ENCODE measurements at places on chromosomes 6 and 20.
A peak's percentile ranks its signal among the peaks of the same experiment; 100 is the strongest.

GRCh38 chr6:13453771-13454251, 33.6 kb downstream of the GFOD1 start:
- no peak overlapping the region for H3K4me3 ChIP-seq
- no peaks in the 10 kb centered on the region for H3K36me3 ChIP-seq
- H3K4me1 ChIP-seq = peaks cover 27% of the 10 kb centered on the region
- H3K27me3 ChIP-seq = no peaks in the 10 kb centered on the region
- peak; percentile 39 for DNase-seq

DNA sequence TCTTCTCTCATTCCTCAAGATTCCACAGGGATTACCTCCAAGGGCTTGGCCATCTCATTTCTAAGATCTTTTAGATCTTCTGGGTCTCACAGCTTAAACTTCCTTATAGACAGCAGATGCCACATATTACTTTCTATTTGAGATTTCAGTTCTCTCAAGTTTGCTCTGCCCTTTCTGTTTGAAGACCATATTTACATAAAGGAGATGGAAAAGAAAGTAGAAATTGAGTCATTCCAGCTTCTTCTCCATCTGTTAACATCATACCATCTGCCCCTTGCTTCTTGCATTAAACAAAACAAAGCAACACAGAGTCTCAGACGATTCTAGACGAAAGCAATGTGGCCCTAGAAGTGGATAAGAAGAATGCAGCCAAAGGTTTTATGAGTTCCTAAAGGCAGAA, 203.4 kb downstream of the TTLL2 start:
- H3K27me3 ChIP-seq = peaks cover 9% of the 10 kb centered on the region
- H3K36me3 ChIP-seq = peaks cover 5% of the 10 kb centered on the region
- H3K27ac ChIP-seq = no peak overlapping the region
- no peaks in the 10 kb centered on the region for H3K4me1 ChIP-seq
- no peak overlapping the region for H3K4me3 ChIP-seq
- no peak for DNase-seq

- no peaks in the 10 kb centered on the region for H3K27me3 ChIP-seq
- H3K4me3 ChIP-seq = no peak overlapping the region
- H3K27ac ChIP-seq = no peak overlapping the region
- peaks cover 6% of the 10 kb centered on the region for H3K4me1 ChIP-seq
- H3K36me3 ChIP-seq = no peaks in the 10 kb centered on the region
Observed at GRCh38 chr6:125957391-125957693, 772 bp downstream of the HINT3 start.

DNA sequence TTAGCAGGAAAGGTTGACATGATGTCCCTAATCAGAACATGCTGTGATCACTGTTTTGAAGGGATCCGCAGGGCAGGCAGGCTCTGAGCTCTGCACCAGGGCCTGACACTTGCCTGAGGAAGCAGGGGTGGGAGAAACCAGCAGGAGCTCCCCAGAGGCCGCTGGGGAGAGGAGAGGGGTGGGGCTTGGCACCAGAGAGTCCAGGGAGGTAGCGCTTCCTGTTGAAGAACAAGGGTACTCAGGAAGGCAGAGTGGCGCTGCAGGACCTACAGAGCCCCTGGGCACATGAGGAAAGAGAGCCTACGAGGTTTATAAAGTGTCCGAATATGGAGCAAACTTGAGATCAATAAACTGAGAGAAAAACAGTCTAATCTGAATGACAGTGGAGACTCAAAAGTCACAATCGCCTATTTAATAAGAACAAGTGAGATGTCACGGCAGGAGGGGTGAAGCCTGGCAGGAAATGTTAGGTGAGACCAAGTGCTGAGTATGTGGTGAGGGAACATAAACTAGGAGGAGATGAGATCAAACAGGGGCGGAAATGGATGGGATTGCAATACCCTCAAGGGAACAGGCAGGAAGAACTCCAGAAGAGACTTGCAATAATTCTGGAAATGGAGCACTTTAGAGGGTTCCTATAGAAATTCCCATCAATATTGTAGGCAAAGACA, 5.8 kb upstream of the TBXT start:
- H3K27me3 ChIP-seq = peaks cover 14% of the 10 kb centered on the region
- no peak overlapping the region for H3K27ac ChIP-seq
- H3K4me3 ChIP-seq = no peak overlapping the region

GRCh38 chr6:23910420-23910819, 215.6 kb upstream of the NRSN1 start:
- no peak for DNase-seq
- H3K36me3 ChIP-seq = no peaks in the 10 kb centered on the region
- no peaks in the 10 kb centered on the region for H3K4me1 ChIP-seq
- H3K27ac ChIP-seq = no peak overlapping the region
- H3K27me3 ChIP-seq = no peaks in the 10 kb centered on the region
- H3K4me3 ChIP-seq = no peak overlapping the region

DNA sequence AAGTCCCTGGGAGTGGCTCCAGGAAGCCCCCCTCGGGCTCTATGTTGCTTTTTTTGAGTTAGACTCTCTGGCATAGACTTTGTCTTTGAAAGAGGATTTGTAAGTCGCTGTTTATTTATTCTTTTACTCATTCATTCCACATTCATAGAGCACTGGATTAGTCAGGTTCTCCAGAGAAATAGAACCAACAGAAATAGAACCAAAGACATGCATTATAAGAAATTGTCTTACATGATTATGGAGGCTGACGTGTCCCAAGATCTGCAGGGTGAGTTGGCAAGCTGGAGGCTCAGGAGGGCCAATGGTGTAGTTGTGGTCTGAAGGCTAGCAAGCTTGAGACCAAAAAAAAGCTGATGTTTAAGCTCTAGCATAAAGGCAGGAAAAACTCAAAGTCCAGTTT, 98.3 kb upstream of the CHD6 start:
- H3K4me1 ChIP-seq = peaks cover 26% of the 10 kb centered on the region
- no peaks in the 10 kb centered on the region for H3K36me3 ChIP-seq
- peak; percentile 45 for DNase-seq
- no peak overlapping the region for H3K4me3 ChIP-seq
- peak overlapping the region; percentile 56 for H3K27ac ChIP-seq

GRCh38 chr6:83978997-83979396, 54.6 kb upstream of the MRAP2 start:
- peaks cover 3% of the 10 kb centered on the region for H3K27me3 ChIP-seq
- H3K36me3 ChIP-seq = no peaks in the 10 kb centered on the region
- no peaks in the 10 kb centered on the region for H3K4me1 ChIP-seq
- no peak overlapping the region for H3K4me3 ChIP-seq

GRCh38 chr6:113505084-113505699, 352.0 kb upstream of the MARCKS start:
- H3K27me3 ChIP-seq = no peaks in the 10 kb centered on the region
- no peak overlapping the region for H3K4me3 ChIP-seq
- DNase-seq = no peak
- H3K27ac ChIP-seq = no peak overlapping the region
- H3K36me3 ChIP-seq = no peaks in the 10 kb centered on the region

GRCh38 chr20:31527266-31527665, 13.0 kb downstream of the HM13 start:
- peaks cover 26% of the 10 kb centered on the region for H3K4me1 ChIP-seq
- no peak overlapping the region for H3K4me3 ChIP-seq
- peak overlapping the region; percentile 29 for H3K27ac ChIP-seq
- H3K36me3 ChIP-seq = peaks cover 20% of the 10 kb centered on the region

- H3K27ac ChIP-seq = no peak overlapping the region
- H3K27me3 ChIP-seq = peaks cover 49% of the 10 kb centered on the region
- no peak overlapping the region for H3K4me3 ChIP-seq
- no peaks in the 10 kb centered on the region for H3K36me3 ChIP-seq
Observed at GRCh38 chr20:57587989-57588377, 27.1 kb downstream of the PCK1 start.

GRCh38 chr20:56245761-56246160, 2.8 kb upstream of the MC3R start:
- no peak overlapping the region for H3K4me3 ChIP-seq
- no peaks in the 10 kb centered on the region for H3K4me1 ChIP-seq
- DNase-seq = no peak
- H3K27me3 ChIP-seq = peaks cover 9% of the 10 kb centered on the region
- H3K36me3 ChIP-seq = no peaks in the 10 kb centered on the region

GRCh38 chr6:145784683-145785082, 29.9 kb downstream of the FBXO30 start:
- H3K36me3 ChIP-seq = peaks cover 45% of the 10 kb centered on the region
- H3K4me3 ChIP-seq = no peak overlapping the region
- DNase-seq = no peak
- H3K27me3 ChIP-seq = no peaks in the 10 kb centered on the region
- H3K27ac ChIP-seq = no peak overlapping the region

GRCh38 chr6:140858381-140858971, 1274.2 kb upstream of the GJE1 start:
- H3K27me3 ChIP-seq = no peaks in the 10 kb centered on the region

GRCh38 chr20:49570828-49571552, 3.1 kb upstream of the PTGIS start:
- peaks cover 41% of the 10 kb centered on the region for H3K27me3 ChIP-seq
- no peaks in the 10 kb centered on the region for H3K36me3 ChIP-seq
- peaks cover 28% of the 10 kb centered on the region for H3K4me1 ChIP-seq
- no peak overlapping the region for H3K4me3 ChIP-seq
- peak; percentile 39 for DNase-seq
- H3K27ac ChIP-seq = no peak overlapping the region

DNA sequence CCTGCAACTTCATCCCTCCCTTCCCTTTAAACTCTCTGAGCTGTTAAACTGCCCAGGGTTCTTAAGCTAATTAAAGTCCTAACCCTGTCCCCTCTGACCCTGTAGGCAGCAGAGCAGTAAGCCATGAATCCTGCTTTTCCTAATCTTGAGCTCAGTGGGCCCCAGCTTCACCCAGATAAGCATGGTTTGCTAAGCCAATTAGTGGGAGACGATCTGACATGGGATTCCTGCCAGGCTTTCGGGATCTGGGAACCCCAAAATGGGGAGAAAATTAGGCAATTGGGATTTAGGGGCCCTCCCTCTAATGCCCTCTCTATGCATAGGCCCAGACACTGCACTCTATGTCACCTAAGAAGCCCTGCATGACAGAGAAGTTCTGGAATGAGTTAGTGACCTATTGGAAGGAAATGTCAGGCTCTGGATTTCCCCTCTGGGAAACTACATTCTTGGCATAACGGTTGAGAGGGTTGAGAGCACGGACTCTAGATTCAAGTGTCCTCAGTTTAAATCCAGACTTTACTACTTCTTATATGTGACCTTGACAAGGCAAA, 4.6 kb downstream of the XKR7 start:
- peaks cover 14% of the 10 kb centered on the region for H3K27me3 ChIP-seq
- peak; percentile 70 for DNase-seq
- no peak overlapping the region for H3K4me3 ChIP-seq
- peaks cover 16% of the 10 kb centered on the region for H3K4me1 ChIP-seq
- peak overlapping the region; percentile 64 for H3K27ac ChIP-seq

DNA sequence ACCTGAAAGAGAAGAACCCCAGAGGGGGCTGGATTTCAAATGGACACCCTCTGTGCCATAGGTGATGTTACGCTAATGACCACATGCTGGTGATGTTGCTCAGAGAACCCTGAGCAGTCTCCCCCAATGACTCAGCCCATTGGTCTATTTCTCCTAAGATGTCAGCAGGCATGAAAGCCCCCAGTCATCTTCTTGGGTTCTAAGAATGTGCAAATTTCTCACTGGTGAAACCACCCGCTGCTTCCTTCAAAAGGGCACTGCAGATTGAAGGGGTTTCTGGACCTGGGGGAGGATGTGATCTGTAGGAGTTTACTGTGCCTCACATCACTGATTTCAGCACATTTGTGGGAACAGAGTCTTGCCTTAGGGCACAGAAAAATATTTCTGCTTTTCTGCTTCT, 298.4 kb upstream of the MOCS1 start:
- H3K27me3 ChIP-seq = no peaks in the 10 kb centered on the region
- no peaks in the 10 kb centered on the region for H3K36me3 ChIP-seq
- no peak overlapping the region for H3K27ac ChIP-seq
- H3K4me1 ChIP-seq = no peaks in the 10 kb centered on the region

GRCh38 chr6:116127771-116128493, 2.0 kb upstream of the COL10A1 start:
- H3K36me3 ChIP-seq = 0 out of 2 replicates have a peak, but pooled peaks cover 3% of the 10 kb centered on the region
- DNase-seq = peak; percentile 25
- H3K4me1 ChIP-seq = peaks cover 8% of the 10 kb centered on the region
- no peaks in the 10 kb centered on the region for H3K27me3 ChIP-seq
- H3K27ac ChIP-seq = 0 out of 2 replicates have a peak overlapping the region, but pooled peaks have one; percentile 31

DNA sequence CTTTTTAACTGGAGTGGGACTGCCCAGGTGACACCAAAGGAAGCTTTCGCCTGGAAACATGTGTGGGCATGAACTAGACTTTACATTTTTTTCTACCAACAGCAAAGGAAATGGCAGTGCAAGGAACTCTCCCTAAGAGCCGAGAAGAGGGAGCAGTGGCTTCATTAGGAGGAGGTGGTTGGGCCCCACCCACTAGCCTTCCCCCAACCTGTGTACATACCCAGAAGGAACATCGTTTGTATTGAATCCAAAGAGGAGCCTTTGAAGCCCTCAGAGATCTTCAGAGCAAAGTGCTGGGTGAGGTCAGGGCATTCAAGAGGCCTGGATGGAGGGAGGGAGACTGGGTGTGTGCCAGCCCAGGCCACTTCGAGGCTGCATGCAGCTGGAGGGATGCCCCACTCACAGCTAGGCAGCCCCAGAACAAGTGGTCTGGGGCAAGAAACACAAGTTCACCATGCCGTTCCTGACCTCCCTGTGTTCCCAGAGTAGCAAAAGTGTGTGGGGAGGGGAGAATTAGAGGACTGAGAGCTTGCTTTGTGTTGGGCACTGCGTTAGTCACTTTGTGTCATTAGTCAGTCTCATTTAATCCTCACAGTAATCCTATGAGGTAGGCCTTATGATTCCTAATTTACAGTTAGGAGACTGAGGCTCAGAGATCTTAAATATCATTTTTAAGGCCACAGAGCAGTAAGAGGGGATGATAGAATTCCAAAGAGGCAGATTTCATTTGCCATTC, 191.6 kb upstream of the SUPT3H start:
- no peak for DNase-seq
- H3K27me3 ChIP-seq = peaks cover 2% of the 10 kb centered on the region
- no peak overlapping the region for H3K27ac ChIP-seq
- no peak overlapping the region for H3K4me3 ChIP-seq
- H3K36me3 ChIP-seq = no peaks in the 10 kb centered on the region

DNA sequence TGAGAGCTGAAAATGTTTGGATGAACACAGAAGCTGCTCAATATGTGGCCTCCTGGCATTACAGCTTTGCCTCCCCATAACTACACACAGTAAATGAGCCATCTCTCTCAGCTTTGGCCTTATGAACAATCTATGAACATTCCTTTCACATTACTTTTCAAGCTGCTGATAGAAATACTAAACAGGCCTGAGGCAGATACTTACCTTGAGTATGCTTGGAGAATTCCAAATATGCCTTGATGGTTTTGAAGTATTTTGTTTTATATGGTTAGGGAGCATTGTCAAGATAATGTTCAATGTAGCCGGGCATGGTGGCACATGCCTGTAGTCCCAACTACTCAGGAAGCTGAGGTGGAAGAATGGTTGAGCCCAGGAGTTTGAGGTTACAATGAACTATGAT, 104.5 kb downstream of the CD24 start:
- H3K36me3 ChIP-seq = no peaks in the 10 kb centered on the region
- peaks cover 33% of the 10 kb centered on the region for H3K4me1 ChIP-seq
- peak; percentile 78 for DNase-seq
- H3K27ac ChIP-seq = peak overlapping the region; percentile 47
- H3K4me3 ChIP-seq = no peak overlapping the region
- no peaks in the 10 kb centered on the region for H3K27me3 ChIP-seq

GRCh38 chr6:158725704-158726103, 75.8 kb downstream of the SYTL3 start:
- DNase-seq = no peak
- peaks cover 16% of the 10 kb centered on the region for H3K4me1 ChIP-seq
- no peak overlapping the region for H3K27ac ChIP-seq
- H3K36me3 ChIP-seq = no peaks in the 10 kb centered on the region
- no peak overlapping the region for H3K4me3 ChIP-seq
